Dermis microvascular lymphatic vessel endothelial cell (primary cell): ENCODE measurements at places on chromosomes 2 and 18. TPM values are rescaled to one million over a fixed set of nuclear protein-coding genes. Genes with fewer than 3 reads are reported as not detected.

- DNase-seq: no peak
Measured at GRCh38 chr2:237824085-237824484, 25.5 kb downstream of the RBM44 start.

The PTPRN gene
- total RNA-seq: not detected in 2 replicates

The EPB41L3 gene
- total RNA-seq: 4.5 and 10.0 TPM in 2 replicates

GRCh38 chr2:24731040-24731439 lies 62.2 kb downstream of the PTRHD1 start:
- DNase-seq: no peak

DNA sequence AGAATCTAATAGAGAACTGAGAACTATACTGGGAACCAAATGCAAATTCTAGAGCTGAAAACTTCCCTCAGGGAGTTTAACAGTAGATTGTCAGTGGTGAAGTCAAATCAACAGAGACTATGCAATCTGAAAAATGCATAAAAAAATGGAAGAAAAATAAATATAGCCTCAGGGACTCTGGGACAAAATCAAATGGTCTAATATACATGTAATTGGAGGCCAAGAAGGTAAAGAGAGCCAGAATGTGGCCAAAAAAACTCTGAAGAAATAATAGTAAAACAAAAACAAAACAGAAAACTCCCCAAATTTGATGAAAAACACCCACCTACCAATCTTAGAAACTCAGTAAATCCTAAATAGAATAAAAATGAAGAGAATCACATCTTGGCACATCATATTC lies 16.5 kb downstream of the DNAJC27 start:
- no peak for DNase-seq

- DNase-seq: no peak
Measured at GRCh38 chr2:23867449-23867848, 59.5 kb downstream of the ATAD2B start.

DNA sequence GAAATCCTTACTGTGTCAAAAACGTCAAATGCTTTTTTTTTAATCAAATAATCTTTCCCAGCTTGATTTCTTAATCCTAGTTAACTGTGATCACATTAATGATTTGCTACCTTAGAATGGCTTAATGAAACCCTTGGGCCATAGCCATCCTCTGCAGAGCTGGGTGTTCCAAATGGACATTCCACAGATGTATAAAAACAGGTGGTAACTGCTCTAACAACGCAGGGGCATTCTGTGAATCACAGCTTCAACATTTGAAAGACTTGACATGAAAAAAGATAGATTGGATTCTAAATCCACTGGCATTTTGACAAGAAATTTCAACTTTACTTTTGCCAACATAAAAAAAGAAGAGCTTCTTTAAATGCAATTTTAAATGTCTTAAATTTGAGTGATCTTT lies 69.8 kb upstream of the RASGRP3 start:
- no peak for DNase-seq

DNA sequence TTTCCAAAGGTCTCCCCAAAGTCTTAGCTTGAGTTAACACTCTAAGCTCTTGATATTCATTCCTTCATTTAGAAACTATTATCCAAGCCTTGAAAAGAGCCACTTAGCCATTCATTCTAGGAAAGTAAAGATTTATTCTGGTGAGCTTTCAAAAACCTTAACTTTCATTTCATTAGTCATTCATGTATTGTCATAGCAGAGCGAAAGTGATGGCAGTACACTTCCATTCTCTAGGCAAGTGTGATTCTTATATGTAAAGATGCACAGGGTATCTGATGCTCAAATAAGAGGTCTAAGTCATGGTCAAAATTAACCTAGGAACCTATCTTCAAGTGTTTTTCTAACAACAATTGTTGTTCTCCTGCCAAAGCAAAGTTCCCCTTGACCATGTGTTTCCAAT lies 553.0 kb upstream of the FANCL start:
- no peak for DNase-seq

GRCh38 chr18:56639104-56639381 lies 651 bp upstream of the TXNL1 start:
- DNase-seq: no peak

The IGFBP2 gene
- total RNA-seq: 53.0 and 54.5 TPM in 2 replicates

GRCh38 chr2:214169736-214170135 lies 241.1 kb upstream of the VWC2L start:
- no peak for DNase-seq

DNA sequence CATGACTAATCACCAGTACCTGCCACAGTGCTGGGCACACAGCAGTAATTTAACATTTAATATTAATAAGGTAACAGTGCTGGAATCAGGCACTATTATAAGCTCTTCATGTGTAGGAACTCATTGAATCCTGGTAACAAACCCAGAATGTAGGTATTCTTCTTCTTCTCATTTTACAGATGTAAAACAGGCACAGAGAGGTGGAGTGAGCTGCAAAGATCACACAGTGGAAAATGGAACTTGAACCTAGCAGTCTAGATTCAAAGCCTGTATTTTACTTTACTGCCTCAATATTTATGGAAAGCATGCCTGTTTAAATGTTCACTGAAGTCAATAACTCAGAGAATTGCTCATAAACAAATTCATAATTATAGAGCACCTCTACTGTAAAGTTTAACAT lies 3.7 kb upstream of the VAPA start:
- DNase-seq: no peak
